T-helper 1 cell (primary cell): ENCODE measurements at places on chromosomes 6 and 20.
A peak's percentile ranks its signal among the peaks of the same experiment; 100 is the strongest.

DNA sequence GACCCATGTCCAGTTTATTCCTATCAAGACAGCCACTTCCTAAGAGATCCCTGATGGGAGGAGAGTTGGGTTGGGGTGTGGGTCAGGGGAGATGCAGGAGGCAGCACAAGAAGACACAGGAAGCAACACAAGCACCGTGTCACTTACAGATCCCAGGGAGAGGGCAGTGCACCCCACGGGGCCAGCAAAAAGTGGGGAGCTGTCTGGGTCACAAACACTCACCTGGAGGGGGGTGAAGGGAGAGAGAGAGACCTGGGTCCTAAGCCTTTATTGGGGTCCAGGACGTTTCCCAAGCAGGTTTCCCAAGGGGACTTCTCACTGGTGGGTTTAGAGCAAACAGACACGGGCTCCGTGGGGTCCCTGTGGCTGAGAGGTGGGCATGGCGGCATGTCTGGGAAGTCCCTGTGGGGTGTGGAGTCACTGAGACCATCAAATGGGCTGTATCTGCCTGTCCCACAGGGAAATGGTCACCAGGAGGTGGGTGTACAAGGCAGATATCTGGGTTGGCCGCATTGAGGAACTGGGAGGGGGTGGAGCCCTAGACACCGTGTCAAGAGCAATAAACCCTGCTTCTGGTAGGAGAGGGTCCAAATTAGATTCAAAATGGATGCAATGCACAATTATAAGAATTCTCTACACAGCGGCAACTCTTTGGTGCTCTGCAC, 1.6 kb upstream of the CD93 start:
- DNase-seq: no peak

DNA sequence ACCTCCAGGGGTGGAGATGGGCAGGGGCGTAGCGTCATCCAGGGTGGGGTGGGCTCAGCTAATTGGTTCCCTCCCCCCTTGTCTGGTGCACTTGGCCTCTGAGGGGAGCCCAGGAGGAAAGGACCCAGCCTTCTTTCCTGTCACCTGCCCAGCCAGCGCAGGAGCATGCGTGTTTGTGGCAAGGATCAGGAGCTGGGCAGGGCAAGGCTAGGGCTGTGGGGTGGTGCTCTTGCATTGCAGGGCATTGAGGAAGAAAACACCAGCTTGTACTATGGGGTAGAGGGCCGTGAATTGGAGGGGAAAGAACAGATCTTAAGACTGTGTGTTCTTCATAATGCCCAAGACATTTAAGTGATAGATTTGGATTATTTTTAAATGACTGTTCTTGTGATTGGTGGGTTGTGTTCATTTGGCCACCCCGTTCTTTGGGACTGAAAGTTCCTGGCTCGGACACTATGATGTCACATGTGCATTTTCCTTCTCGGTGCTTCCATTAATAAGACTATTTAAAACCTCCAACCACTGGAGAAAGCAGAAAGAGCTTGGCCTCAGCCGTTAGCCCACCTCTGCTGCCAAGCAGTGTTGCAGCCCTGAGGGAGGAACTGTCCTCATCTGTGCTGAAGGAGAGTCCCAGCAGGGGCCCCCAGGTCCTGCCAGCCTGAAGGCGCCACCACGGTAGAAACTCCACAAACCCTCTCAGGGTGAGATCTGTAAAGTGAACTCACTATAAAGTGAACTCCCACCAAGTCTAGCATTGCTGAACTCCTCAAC, 136.2 kb upstream of the INSM1 start:
- DNase-seq: no peak

DNA sequence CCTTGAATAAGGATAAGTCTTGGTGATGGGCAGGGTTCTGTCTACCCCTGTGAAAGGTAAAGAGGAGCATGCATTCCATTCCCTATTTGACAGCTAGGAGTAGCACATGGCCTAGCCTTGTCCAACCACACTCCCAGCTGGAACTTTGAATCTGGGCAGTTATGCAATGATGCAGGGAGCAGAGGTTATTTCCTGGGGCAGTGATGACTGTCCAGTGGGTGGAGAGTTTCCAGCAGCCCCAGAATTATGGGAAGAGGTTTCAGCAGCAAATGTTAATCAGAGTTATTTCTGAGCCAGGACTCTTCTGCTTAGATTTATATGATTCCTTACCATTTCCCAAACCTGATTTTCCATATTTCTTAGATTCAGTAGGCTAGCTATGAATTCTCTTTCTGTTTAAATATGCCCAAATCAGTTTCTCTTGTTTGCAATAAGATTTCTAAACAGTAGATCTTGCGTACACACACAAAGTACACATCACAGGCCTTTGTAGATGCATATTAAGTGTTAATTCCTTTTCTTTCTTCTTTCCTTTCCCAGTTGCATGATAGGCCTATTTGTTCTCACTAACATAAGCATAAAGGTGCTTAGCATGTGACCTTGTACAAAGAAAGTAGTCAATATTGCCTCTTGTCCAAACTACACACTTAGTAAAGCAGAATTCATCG, 17.3 kb upstream of the TXLNB start:
- DNase-seq: no peak

DNA sequence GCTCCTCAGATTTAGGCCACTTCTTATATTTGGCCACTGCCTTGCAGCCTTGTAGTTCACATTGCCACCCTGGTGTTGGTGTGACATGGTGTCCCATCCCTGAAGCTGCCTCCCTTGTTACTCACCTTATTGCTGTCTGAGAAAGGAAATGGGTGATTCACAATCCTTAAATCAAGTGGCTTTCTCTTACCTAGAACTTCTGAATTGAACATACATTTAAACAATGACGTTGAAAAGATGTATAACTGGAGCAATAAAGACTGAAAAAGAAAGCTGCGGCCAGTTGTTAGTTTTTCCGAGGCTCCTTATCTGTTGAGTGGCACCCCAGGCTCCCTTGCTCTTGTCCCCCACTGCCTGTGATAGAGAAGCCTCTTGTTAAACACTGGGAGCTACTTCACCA, 28.8 kb upstream of the GNRH2 start:
- DNase-seq: no peak

DNA sequence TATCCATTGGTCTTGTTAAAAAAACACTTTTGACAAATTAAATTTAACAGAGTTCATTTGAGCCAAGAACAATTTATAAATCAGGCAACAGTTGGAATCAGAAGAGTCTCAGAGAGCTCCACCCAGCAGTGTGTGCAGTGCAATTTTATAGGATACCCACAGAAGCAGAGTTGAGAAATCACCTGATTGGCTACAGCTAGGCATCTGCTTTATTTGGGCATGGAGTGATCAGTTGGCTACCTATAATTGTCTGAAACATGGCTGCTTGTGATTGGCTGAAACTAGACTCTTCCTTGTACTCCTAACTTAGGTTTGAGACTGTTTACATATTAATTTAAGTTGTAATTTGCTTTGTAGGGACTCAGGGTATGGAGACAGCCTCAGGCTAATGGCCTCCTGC, 12.0 kb downstream of the PGK2 start:
- DNase-seq: no peak

- DNase-seq: no peak
Measured at GRCh38 chr20:38789503-38790199, 15.8 kb upstream of the PPP1R16B start.

GRCh38 chr6:71206089-71206488, 82.5 kb upstream of the OGFRL1 start:
- no peak for DNase-seq

- no peak for DNase-seq
Measured at GRCh38 chr6:125806813-125807212, 16.1 kb downstream of the NCOA7 start.

GRCh38 chr6:90144396-90144795, 152.2 kb downstream of the BACH2 start:
- peak; percentile 12 for DNase-seq

DNA sequence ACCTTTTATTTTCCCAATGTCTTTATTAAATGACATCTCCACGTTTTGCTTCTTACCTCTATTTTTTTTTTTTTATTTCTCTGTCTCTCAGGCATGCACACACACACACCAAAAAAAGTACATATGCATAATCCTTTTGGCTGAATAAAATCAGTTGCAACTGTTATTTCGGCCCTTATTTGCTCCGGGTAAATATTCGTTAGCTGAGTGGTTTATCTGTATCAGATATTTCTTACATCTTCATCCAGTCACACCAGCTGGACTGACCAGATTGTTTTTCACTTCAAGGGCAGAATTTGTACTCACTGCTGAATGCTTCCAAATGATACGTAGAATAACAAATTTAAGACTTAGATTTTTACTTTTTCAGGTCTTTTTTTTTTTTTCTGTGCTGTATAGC, 45.5 kb downstream of the PTPN1 start:
- no peak for DNase-seq

DNA sequence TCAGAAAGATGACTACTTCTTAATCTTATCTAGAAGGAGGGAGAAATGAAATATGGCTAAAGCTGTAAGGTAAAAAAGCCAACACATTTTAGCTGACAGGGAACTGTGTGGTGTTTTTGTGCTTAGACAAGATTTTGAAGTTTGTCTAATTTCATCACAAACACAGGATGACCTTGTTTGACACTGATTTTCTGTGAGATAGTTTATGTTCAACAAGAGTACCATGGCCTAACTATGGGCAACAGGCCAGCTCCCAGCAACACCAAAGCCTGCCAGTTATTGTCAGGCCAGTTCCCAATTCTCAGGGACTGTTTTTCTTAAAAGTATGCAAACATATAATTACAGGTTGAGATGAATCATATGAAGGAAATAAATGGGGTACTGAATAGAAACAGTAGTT, 5.5 kb upstream of the ABCF1 start:
- no peak for DNase-seq

DNA sequence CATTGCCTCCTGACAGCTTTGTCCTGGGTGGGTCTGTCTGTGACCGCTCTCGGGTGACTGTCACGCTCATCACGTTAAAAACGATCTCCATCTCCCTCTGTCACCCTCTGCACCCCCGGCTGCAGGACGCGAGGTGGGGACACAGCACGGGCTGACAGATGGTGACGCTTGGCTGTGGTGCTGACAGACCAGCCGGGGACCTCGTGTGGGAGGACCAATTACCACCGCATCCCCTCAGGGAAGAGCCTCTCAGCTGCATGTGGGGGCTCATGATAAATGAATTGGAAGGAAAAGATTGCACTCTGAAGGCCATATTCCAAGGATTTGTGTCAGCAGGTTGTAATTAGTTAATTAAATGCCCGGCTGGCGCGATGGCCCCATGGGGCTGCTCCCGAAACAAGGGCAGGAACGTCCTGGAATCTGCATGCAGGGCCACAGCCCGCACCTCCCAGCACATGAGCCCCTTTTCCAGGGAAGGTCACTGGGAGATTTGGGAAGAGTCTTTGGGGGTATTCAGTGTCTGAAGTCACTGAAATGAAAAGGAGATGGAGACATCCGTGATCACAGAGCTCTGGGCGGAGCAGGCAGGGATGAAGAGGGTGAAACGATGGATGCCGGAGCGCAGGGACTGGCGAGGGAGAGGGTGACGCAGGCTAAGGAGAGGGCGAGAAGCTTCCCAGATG, 87.1 kb downstream of the ERMARD start:
- DNase-seq: no peak

DNA sequence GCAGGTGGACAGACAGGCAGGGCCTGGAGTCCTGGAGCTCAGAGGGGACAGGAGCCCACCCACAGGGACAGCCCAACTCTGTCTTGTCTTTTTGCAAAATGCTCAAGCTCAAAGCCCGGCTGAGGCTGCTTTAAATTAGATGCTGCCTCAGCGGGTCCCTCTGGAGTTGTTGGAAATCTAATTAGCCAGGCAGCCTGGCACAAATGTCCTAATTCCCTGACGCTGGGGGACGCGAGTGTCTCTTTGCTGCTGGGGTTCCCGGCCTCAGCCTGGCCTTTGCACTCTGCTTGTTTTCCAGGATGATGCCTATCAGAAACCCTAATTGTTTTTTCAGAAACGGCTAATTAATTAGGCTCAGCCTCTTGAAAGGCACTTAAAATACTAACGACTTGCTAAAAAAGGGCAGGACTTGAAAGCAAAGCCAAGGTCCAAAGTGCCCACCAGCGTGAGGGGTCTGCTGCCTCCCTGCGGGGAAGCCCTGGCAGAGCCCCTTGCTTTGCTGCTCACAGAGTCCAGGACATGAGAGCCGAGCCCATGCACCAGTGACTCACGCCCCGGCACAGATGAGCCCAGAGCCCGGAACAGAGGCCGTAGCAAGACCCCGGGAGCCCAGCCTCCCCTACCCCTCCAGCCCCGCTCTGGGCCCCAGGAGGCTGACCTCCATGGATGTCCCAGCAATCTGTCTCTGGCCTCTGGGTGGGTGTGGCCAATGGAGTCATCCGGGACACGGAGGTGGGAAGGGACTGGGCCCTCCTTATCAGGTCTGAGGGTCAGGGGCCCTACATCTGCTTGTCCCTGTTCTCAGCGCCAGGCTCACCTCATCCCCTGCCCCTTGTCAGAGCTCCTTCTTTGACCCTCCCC, 46.0 kb upstream of the BHLHE23 start:
- DNase-seq: no peak

- no peak for DNase-seq
Measured at GRCh38 chr20:60086821-60087562, 128.8 kb downstream of the CDH26 start.

DNA sequence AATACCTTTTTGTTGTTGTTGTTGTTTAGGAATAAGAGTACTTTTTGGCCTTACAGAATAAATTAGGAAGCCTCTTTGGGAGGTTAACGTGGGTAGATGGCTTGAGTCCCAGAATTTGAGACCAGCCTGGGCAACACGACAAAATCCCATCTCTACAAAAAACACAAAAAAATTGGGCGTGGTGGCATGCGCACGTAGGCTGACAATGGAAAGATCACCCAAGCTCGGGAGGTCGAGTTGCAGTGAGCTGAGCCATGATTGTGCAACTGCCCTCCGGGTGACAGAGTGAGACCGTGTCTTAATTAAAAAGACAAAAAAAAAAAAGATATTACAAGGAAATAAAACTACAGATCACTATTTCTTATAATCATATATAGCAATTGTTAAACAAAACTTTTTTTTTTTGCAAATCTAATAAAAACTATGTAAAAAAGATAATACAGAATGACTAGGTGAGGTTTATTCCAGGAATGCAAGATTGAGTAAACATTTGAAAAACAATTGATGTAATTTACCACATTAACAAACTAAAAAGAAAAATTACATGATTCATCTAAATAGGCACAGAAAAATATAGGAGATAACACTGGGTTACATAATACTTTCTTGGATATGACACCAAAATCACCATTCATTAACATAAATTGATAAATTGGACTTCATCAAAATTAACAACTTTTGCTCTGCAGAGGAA, 43.6 kb upstream of the ASCC3 start:
- no peak for DNase-seq

GRCh38 chr6:13496513-13497190, 9.3 kb upstream of the GFOD1 start:
- DNase-seq: no peak

DNA sequence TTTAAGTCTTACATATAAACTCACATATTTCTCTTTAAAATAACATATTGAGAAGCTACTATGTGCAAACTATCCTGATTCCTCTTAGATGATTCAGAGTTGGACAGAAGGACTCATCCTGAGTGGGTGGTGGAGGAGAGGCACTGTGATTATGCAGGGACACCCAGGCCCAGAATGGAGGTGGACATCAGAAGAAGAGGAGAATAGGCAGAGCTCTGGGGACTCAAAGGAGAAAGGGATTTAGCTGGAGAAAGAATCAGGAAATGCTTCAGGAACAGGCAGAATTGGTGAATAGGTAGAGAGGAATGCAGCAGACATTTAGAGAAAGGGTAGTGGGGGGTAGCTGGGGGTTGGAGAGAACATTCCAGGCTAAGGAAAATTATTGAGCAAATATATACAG, 17.4 kb downstream of the RCAN2 start:
- no peak for DNase-seq

- no peak for DNase-seq
Measured at GRCh38 chr6:56356426-56356825, 109.0 kb upstream of the COL21A1 start.

GRCh38 chr20:24522452-24523330, 53.3 kb downstream of the SYNDIG1 start:
- no peak for DNase-seq
